ENCODE measurements at places on chromosomes 13 and 19.

DNA sequence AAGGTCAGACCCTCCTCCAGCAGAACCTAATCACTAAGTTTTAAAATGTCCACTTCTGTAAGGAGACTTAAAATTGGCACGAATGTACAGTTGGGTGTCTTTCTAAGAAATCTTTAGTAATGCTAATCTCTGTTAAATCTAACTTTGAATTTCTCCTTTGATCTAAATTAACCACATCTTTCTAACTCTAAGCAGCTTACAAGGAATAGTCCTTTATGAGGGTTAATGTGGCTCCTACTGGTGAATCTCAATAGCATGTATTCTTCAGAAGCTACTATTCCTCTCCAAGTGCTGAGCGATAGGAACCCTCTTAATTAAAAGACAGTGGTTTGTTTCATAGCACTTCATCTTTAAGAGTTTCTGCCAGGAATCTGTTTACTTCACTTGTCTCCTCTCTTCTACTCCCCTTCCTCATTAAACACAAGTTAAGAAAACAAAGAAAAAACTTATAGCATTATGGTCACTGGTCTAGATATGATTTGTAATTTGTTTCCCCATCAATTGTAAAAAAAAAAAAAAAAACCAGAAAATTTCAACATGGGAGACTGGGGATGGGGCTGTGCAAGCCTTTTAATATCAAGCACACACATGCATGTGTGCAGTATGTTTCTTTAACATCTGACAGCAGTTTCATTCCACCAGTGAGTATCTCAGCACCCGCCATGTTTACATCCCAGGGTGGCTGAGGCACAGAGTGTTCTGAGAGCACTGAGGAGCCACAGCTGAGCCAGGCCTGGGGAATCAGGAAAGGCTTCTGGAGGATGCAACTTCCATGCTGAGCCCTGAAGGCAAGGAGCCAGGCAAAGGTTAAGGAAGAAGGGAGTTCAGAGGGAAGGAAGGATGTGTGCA, 57.7 kb downstream of the ATP7B start:
- no peak for DNase-seq

GRCh38 chr19:5225486-5226345, 114.9 kb downstream of the PTPRS start:
- peak; percentile 5 for DNase-seq

DNA sequence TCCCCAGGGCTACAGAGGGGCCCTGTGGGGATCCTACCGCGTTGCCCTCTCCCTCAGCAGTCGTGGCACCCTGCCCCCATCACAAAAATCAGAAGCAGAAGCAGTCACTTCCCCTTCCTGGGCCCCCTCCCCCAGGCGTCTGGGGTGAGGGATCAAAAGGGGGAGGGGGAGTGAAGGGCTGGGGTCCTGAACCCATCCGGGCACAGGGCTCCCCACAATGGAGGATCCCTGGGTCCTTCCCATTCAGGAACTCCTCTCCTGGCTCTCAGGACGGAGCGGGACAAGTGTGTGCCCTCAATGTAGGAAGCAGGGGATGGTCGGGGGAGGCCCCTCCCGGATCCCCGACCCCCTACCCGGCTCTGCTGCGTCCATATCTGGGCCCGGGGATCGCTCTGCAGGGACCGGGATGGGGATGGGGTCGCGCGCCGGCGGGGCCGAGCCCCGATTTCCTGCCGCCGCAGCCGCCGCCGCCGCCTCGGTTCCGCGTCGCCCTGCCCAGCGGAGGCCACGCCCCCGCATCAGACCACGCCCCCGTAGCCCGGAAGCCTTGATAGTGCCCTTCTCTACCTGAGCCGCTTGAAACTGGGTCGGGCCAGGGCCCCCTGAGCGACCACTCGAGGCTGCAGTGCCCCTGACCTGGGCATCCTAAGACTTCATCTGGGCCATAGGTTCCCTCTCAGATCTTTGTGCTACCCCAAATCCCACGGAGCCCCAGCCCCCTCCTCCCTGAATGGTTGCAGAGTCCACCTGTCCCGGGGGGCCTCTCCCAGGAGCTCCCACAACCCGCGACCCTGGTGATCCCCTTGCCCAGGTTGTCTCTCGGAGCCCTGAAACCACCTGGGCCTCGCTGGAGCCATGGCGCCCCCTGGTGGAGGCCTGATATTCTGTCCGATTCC, at the start of gene GMIP:
Gene GMIP (minus strand): TSS at position 500 of the 896 bp plus-strand sequence. CDS start 128 bp downstream, at position 372.
- peak; percentile 60 for DNase-seq

DNA sequence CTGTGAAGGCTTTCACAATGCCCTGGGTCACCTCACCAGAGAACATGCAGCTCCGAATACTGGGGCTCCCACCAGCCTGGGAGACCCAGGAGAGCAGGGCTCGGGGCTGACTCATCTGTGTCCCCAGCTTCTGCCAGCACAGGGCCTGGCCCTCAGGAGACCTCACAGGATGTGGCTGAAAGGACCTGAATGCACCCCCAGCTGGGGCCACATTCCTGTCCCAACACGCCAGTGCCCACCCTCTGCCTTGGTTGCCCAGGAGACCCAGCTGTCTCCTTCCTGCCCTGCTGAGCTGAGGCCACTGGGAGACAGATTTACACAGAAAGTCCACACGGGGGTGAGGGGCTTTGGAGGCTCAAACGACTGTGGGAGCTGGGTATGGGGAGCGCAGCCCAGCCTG, 11.9 kb downstream of the BCAT2 start:
- no peak for DNase-seq

DNA sequence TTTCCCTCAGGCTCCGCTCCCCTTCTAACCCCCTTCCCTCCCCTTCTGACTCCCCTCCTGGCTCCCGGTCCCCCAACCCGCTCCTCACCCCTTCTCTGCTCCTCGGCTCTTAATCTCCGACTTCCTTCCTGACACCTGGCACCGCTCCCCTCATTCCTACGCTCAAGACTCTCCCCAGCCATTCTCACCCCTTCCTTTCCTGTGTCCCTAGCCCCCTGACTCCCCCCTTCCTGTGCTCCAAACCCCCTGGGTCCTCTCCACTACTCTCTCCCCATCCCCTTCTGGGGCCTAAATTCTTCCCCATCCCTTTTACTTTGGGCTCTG, 658 bp downstream of the CLPP start:
- no peak for DNase-seq

DNA sequence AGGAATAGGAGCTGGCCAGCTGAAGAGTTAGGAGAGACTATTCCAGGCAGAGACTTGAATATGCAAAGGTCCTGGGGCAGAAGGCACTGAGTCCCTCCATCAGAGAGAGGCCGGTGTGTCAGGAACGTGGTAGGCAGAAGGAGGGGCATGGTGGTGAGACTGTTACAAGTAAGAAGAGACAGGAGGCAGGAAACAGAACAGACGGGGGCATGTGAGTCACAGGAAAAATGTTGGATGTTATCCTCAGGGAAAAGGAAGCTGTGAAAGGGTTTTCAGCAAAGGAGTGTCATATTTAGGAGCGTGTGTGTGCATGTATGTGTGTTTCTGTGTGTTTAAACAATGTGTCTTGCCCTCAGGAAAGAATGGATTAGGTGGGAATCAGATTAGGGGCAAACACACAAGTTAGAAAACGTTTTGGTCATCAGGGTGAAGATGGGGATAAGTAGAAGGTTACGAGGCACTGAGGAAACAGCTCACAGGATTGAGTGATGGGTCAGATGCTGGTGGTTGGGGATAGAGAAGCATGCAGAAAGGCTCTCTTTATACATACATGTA, 1.1 kb downstream of the EDDM13 start:
- no peak for DNase-seq

DNA sequence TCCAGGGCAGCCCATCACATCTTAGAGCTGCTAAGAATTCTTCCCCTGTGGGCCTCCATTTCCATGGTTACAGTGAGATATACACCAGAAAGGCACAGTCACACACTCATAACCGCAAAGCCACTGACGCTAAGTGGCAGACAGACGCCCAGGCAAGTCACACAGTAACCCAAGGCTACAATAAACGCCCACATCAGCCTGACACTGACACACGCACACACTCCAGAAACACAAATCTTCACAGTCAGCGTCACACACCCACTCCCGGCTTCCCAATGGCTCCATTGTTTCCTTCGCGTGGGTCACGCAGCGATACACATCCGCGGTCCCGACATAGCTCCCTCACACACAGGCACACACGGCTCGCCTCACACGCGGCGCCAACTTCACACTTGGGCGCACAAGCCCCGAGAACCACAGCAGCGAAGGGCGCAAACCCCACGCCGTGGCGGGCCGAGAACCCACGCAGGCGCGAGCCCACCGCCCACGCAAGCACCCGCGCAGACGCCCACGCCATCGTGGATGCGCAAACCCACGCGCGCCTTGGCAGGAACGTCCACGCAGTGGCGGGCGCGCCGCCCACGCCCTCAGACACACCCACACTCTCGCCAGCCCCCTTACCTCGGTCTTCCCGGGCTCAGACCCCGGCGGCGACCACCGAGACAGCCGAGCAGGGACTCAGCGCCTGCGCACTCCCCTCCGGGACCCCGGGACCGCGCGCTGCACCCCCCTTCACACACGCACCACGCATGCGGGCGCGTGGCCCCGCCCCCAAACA, at the start of gene ZNF667:
Gene ZNF667 (minus strand): TSS at position 695 of the 778 bp plus-strand sequence. CDS start 14,975 bp downstream, outside the sequence.
- DNase-seq = no peak

- DNase-seq = no peak
Measured at GRCh38 chr13:76516013-76516412, 370.2 kb downstream of the KCTD12 start.

DNA sequence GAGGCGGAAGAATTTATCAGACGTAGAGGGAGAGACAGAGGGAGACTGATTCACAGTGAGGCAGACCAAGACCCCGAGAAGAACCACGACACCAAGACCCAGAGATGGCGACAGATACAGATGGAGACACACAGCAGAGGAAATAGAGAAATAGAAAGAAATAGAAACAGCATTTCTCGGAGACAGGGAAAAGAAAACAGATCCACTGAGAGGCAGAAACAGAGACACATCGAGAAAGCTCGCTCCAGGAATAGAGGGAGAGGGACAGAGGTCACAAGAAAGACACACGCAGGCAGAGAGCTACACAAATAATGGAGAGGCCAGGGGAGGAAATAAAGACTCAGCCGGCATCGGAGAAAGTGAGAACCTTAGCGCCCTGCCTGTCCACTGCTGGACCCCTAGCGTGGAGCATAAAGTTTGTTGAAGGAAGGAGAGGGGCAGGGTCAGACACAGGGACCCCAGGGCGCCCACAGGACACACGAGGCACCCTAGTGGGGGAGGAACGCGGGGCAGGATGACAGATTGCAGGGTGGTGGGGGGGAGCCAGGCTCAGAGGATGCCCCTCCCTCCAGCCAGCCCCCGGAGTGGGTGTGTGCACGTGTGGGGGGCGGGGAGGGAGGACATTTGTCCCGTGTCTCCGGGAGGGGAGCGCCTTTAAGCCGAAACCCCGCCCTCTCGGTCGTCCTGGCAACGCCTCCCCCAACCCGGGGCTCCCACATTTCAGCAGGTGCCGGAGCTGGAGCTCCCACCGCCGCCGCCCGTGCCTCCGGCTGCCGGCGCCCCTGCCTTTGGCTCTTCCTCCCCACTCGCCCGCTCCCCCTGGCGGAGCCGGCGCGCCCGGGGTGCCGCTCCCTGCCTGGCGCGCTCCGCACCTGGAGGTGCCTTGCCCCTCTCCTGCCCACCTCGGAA, at the start of gene PRKCG:
Gene PRKCG (plus strand): TSS at position 716 of the 909 bp plus-strand sequence. CDS start 298 bp downstream, outside the sequence.
- peak; percentile 37 for DNase-seq

DNA sequence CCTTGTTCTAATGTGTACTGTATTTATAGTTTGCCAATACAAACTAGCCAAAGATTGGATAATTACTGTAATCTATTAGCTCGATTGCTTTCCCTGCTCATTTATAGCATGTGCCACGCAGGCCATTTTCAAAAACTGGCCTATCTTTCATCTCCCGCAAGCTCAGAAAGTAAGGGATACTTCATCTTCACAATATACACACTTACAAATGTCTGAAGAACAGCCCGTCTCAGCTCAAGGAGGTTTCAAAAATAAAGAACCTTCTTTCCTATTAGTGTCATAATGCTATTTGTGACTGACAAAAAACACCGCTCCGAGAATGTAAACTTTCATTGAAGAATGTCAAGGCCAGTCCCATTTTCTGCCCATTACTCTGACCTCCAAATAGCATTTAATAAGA, 306.4 kb upstream of the ZNF507 start:
- DNase-seq = no peak

DNA sequence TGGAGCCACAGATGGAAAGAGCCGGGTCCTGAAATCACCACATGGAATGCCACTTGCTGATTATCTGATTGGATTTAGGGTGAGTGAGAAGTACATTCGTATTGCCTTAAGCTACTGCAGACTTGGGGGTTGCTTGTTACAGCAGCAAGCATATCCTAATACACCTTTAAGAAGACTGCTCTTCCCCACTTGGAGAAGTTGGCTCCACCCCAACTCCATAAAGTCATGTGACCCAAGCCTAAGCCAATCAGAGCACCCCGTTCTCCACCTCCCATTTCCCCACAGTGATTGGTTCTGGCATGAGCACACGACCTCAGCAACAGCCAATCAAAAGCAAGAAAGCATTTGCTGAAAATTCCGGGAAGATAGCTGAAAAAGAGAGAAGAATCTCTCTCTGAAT, 23.1 kb downstream of the CACNA1A start:
- no peak for DNase-seq

GRCh38 chr19:45110851-45111266, 17.9 kb downstream of the PPP1R37 start:
- no peak for DNase-seq

DNA sequence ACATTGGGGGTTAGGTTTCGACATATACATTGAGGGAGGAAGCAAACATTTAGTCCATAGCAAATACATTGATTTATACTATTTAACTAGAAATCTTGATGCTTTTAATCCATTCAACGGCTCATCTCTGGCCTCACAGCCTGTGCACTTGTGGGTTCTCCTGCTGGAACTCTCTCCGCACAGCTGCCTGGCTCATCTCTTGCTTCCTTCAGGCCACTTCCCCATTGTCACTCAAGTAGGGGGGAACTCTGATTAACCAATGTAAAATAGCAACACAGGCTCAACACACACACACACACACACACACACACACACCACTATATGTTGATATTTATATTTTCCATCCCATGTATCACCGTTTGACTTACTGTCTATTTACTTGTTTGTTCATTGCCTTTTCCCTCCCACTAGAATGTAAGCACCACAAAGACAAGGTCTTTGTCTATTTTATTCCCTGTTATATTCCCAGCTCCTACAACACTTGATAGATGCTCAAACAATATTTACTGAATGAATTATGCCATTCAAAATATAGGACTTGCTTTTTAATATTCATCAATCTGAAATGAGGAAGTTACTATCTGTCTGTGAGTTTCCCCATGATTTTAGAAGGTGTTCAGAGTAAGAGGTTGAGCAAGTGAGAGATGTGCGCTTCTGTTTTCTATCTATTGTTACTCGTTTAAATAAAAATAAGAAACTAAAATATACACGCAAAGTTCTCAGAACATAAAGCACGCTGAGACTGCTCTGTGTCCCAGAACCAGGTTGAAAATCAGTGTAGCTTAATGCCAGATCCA, 29.8 kb upstream of the PABPC3 start:
- no peak for DNase-seq

Measured in NCI-H1436 (cell line).